ENCODE measurements at places on chromosomes 1 and 21. TPM values are rescaled to one million over a fixed set of nuclear protein-coding genes. Genes with fewer than 3 reads are reported as not detected.
A peak's percentile ranks its signal among the peaks of the same experiment; 100 is the strongest.

Gene SLC30A7
- 34.5 TPM for total RNA-seq

DNA sequence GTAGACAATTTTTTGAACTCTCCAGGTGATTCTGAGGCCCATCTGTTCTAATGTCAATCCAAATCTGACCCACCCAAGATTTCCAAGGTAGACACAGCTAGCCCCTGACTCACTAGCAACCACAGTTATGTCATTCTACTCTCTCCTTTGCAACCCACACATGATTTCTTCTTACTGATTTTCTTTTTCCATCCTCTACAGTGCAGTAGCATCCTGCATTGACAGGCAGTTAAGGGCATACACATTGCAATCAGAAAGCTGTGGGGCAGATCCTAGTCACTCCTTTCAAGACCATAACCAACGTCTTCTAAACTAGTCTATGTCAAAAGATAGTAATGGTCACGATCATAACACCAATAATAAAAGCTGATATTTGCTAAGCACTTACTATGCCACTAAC lies 54.2 kb downstream of the JAK1 start:
- H3K27me3 ChIP-seq, result no peaks in the 10 kb centered on the region
- H3K4me3 ChIP-seq, result peak overlapping the region; percentile 50
- peak overlapping the region; percentile 83 for H3K27ac ChIP-seq

GRCh38 chr1:75074831-75075395 lies 59.3 kb upstream of the LHX8 start:
- no peak for DNase-seq
- no peaks in the 10 kb centered on the region for H3K27me3 ChIP-seq
- H3K4me3 ChIP-seq, result no peak overlapping the region
- no peak overlapping the region for H3K27ac ChIP-seq

GRCh38 chr21:40622531-40622930 lies 224.4 kb downstream of the DSCAM start:
- no peak overlapping the region for H3K4me3 ChIP-seq
- H3K4me1 ChIP-seq, result no peaks in the 10 kb centered on the region
- no peak overlapping the region for H3K27ac ChIP-seq
- H3K27me3 ChIP-seq, result peaks cover 8% of the 10 kb centered on the region
- DNase-seq, result no peak

Gene TRIM17
- 2.0 TPM for total RNA-seq

DNA sequence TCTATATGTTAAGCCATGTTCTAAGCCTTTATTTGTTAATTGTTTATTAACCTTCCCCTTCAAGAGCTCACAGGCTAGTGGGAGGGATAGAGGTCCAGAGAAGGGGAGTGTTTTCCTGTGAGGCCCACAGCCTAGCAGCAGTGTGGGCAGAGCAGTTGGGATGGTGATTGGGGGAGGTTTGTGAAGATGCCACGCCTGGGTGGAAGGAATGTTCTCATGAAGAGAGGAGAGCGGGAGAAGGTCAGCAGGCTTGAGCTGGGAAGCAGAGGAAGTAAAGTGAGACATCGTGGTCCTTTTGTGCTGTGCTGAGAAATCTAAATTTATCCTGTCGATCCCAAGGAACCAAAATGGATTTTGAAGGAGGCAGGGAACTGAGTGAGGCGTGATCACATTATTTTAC lies 42.6 kb downstream of the TRAPPC10 start:
- H3K4me3 ChIP-seq, result no peak overlapping the region
- H3K27ac ChIP-seq, result peak overlapping the region; percentile 92
- peaks cover 24% of the 10 kb centered on the region for H3K4me1 ChIP-seq

DNA sequence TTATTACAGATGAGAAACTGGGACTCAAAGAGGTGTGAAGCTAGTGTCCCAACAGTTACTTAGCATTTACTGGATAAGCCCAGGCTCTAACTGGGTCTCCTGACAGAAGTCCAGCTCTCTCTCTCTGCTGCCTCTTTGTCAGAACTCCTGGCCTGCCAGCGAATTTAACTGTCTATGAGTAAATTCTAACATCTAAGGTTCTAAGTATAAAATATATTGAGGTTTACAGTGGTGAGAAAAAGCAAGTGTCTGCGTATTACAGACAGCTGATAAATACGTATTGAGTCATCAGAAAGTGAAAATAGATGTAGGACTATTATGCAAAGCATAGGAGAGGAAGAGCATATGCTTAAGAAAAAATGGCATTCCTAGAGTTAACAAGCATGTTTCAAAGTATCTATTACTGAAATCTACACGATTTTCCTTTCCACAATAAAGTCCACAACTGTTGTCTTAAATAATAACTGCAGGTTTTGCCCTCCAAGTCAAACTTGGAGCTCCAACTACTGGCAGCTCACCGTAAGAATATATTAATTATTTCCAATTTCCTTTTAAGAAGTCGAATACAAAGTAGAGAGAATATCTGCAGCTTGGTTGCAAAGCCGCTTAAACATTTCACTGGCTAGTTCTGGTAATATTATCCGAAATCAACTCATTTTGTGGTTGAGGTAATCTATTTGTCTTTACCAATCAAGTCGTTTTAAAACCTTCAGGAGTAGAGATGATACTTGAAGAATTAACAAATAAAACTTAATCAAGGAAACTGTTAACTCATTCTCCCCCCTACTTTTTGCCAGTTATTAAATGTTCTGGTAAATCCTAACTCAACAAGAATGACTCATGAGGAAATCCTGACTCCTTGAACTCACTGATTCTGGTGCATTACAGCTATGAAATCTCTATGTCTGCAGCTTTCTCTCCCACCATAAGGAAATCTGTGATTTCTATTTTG lies 1.4 kb upstream of the RGS2 start:
- no peak for DNase-seq
- peaks cover 6% of the 10 kb centered on the region for H3K36me3 ChIP-seq
- no peaks in the 10 kb centered on the region for H3K27me3 ChIP-seq
- H3K27ac ChIP-seq, result peak overlapping the region; percentile 97
- H3K4me1 ChIP-seq, result peaks cover 26% of the 10 kb centered on the region
- H3K4me3 ChIP-seq, result peak overlapping the region; percentile 99

DNA sequence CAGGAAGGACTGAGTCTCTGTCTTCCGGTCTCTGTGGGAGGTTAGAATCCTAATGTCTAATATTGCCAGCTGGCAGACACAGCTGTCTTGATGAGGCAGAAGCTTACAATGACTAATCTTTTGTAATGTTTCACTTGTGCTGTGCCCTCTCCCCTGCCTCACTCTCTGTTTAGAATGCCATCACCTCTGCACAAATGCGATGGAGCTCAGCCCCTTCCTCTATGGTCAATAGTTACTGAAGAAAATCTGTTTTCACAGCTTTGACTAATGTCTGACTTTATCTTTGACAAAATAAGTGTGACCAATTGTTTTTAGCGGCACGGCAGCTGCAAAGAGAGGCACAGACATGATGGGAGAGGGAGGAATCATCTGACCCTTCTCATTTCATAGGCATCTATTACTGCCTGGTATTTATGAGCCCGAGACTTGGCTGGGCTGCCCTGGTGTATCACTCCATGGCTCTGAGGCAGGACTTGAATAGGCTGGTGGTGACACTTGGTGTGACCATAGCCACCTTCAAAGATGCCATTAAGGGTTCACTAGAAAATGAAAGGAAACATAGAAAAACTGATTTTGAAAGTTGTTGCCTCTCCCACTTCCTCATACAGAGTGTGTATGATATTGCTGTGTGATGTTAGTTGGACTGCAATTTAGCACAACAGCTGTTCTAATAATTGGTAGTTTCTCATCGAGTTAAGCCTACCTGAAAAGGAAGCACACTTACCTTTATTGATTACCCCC lies 163.2 kb upstream of the NBPF11 start:
- DNase-seq, result no peak
- no peak overlapping the region for H3K4me3 ChIP-seq
- H3K36me3 ChIP-seq, result peaks cover 2% of the 10 kb centered on the region
- H3K27ac ChIP-seq, result no peak overlapping the region
- peaks cover 49% of the 10 kb centered on the region for H3K27me3 ChIP-seq
- peaks cover 15% of the 10 kb centered on the region for H3K4me1 ChIP-seq

- no peaks in the 10 kb centered on the region for H3K27me3 ChIP-seq
- peaks cover 8% of the 10 kb centered on the region for H3K36me3 ChIP-seq
- peaks cover 4% of the 10 kb centered on the region for H3K4me1 ChIP-seq
- peak overlapping the region; percentile 41 for H3K4me3 ChIP-seq
- DNase-seq, result no peak
These were observed 43.5 kb upstream of the SARS1 start for GRCh38 chr1:109170035-109170764.

- H3K4me1 ChIP-seq, result peaks cover 2% of the 10 kb centered on the region
- no peak for DNase-seq
- H3K4me3 ChIP-seq, result no peak overlapping the region
- H3K36me3 ChIP-seq, result no peaks in the 10 kb centered on the region
- H3K27me3 ChIP-seq, result peaks cover 58% of the 10 kb centered on the region
These were observed 42.3 kb downstream of the STYXL2 start for GRCh38 chr1:167136191-167136614.

GRCh38 chr1:7011826-7012225 lies 226.6 kb downstream of the CAMTA1 start:
- H3K4me3 ChIP-seq, result no peak overlapping the region
- H3K27me3 ChIP-seq, result peaks cover 44% of the 10 kb centered on the region
- peaks cover 3% of the 10 kb centered on the region for H3K36me3 ChIP-seq
- no peak for DNase-seq
- H3K4me1 ChIP-seq, result peaks cover 6% of the 10 kb centered on the region

Data from T-helper 17 cell (primary cell).